ENCODE measurements at places on chromosomes 6 and 20.

DNA sequence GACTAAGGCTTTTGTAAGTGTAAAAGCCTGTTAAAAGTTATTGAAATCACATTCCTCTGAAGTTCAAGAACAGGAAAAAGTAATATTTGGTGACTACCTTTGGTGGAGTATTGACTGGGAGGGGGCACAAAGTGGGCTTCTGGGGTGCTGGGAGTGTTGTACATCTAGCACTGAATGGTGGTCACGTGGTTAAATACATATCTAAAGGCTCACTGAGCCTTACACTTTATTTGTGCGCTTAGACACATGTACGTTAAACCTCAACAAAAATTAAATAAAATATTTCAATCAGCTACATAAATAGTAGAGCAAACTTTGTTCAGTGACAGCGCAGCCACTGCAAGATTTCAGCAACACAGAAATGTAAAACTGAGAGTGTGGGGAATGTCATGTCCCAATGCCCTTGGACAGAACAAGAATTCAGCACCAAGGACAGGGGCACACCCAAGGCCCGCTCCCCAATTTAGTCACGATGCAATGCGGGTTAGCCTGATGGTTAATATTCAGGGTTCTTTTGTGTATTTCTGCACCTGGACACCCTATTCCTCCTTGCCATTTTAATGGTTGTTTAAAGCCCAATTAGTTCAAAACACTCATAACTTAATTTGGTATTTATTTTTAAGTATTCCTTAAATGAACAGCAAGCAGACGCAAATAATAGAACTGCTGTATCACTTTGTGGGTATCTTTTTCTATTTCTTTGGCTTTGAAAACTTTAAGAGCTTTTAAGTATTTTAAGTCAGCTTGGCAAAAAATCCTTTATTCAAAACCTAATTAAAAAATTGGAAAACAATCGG lies 37.4 kb downstream of the ANGPT4 start:
- DNase-seq: no peak

DNA sequence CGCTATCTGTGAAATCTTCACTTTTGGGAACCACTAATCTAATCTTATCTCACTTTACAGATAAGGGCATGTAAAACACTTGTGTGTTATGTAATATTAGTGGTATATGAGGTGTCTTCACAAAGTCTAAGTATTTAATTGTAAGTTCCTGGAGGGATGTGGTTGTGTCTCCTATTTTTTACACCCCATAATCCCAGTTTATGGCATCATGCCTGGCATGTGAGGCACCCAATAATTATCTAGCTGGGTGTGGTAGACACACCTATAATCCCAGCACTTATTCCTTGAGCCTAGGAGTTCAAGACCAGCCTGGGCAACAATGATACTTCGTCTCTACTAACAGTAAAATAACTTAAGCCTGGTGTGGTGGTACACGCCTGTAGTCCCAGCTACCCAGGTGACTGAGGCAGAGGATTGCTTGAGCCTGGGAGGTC lies 16.5 kb upstream of the TBCC start:
- DNase-seq: no peak

DNA sequence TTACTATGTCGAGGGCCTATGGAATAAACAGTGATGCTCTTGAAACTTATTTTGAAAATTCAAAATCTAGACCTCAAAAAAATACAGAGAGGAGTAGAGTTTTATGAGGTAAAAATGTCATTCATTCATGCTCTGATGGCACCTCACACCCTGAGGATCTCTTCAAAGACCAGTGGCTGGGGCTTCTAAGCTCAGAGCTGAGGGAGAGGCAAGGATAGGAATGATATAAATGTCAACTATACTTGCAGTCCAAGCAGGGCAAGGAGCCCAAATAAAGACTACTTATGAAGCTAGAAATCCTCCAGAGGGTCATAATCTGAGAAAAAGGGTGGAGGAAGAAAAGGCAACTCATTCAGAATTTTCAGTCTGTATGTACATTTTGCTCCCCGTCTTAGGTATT lies 136.7 kb upstream of the CARMIL1 start:
- no peak for DNase-seq

DNA sequence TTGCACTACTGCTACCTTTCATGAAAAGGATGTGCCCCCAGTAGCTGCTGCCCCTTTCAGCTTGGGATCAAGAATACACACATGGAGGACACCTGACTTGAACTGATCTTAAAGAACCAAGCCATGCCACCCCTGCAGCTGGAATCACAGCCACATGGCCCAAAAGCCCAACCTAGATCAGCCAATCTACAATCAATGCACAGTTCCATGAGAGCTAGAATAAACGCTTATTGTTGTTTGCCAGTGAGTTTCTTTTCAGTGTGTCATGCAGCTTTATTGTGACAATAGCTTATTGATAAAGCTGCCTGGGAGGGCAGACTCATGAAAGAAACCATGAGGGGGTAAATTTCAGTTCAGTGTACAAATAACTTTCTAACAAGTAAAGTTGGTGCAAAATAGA lies 397.7 kb downstream of the PTPRT start:
- no peak for DNase-seq

GRCh38 chr20:10902576-10903282 lies 228.9 kb upstream of the JAG1 start:
- DNase-seq: no peak

GRCh38 chr6:89199579-89199978 lies 17.6 kb downstream of the GABRR1 start:
- no peak for DNase-seq

DNA sequence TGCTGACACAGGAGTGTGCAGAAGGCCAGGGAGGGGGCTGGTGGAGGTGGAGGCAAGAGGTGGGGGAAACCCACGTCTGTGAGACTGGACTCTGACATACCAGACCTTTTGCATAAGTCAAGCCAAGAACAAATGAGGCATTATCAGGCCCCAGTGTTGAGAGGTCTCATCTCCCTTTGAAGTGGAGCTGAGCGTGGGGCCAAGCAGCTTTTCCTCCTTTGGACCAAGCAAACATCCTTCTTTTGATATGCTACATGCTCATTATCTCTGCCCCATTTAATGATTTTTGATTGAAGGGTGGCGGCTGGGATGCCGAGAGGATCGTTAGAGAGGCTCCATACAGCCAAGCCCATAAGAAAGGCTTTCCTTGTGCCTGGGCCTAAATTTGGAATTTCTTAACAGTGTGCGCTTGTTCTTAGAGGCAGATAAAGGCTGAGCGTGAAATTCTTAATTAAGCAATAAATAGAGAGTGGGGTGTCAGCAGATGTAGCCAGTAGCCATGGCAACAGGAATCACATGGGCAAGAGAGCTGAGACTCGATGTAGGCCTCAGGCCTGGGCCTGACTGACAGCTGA lies 244.5 kb downstream of the PKHD1 start:
- DNase-seq: no peak

- no peak for DNase-seq
These were observed 55.7 kb upstream of the NOP56 start for GRCh38 chr20:2596673-2597279.

DNA sequence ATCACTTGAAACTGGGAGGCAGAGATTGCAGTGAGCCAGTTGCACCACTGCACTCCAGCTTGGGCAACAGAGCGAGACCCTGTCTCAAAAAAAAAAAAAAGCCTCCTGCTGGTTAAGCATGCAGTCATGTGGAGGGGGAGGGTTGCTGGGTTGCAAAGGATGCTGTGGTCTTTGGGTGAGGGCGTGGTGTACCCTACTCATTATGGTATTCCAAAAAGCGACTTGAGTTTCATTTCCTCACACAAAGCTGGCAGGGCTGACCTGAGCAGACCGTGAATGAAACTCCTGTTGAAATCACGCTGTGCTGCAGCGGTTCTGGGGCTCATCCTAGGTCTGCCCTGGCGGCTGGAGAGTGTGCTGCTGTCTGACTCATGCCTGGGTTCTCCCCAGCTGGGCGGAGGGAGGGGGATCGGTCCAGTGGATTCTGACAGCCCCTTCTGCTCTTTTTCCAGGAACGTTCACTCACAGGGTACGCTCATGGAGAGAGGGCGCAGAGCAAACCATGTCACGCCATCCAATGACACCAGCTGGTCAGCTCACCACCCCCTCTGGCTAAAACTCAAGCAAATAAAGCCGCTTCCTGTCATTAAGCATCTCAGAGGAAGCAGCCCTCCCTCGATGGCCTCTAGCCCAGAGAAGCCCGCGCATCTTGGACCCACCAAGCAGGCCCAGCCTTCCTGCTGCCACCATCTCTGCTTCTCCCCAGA lies 166.2 kb downstream of the SCML4 start:
- DNase-seq: no peak

GRCh38 chr20:8946036-8946940 lies 122.6 kb upstream of the PLCB4 start:
- no peak for DNase-seq

DNA sequence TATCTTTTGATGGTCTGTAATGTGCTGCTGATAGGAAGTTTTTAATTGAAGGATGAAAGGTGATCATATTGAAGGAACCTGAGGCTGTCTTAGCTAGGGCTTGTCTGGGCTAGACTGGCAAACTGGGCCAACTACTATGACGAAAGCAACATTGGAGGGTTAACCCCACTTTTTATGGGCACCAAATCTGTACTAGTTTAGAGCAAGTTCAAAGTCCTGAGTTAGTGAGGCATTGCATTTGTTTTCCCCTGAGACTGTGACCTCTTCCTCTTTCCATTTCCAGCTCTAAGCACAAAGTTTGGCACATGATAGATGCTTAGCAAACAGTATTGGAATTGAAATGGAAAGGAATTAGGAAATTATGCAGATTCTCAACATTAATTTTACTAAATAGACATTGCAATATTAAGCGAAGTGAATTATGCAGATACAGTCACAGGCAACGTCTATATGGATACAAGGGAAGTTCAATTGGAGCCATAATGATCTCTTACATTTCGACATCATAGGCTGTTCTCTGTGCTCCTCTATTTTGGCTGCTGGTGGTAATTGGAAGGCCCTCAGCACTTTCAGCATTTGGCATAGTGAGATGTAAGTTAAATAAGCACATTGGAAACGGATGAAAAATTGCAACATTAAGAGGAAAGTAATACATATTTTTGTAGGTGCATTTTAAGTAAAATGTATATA lies 22.2 kb downstream of the CEP57L1 start:
- DNase-seq: peak; percentile 26

- DNase-seq: no peak
These were observed 16.5 kb downstream of the SNAI1 start for GRCh38 chr20:49999329-49999728.

GRCh38 chr6:125154118-125154760 lies 666 bp downstream of the TPD52L1 start:
- DNase-seq: no peak

DNA sequence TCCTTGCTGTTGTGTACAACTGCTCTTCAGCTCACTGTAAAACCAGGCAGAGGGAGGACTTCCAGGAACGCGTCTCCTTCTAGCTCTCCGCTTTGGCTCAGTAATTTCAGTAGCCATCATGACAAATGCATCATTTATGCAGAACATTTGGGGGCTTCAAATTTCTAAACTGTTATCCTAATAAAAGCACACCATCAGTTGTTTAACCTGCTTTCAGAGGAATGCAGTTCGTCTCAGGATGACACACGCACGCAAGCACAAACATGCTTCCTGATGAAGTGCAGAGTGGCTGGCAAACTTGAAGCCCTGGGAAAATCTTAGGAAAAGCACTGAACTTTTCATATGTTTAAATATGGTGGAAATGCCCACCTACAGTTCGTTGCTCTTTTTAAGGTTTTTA lies 24.4 kb downstream of the SLC22A23 start:
- DNase-seq: no peak

DNA sequence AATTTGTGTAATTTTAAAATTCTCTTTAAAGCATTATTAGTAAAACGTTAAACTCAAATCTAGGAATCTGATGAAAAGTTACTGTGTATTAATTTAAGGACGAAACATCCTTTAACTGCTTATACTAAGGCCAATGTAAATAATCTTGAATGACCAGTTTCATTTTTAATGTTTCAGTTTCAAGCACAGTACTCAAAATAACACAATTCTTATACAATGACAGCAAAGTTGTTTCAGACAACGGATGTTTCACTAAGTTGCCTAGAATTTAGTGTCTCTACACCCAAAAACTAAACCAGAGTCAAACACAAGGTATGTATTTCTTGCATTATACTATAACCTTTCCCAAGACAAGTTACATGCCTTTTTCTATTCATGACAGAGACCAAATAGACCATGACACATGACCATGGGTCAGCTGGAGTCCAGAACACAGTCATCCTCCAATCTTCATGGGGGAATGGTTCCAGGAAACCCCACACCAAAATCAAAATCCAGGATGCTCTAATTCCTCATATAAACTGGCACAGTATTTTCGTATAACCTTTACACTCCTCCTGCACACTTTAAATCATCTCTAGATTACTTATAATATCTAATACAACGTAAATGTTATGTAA lies 7.7 kb downstream of the PHIP start:
- no peak for DNase-seq

- no peak for DNase-seq
These were observed 13.9 kb downstream of the DEF6 start for GRCh38 chr6:35311390-35312075.

DNA sequence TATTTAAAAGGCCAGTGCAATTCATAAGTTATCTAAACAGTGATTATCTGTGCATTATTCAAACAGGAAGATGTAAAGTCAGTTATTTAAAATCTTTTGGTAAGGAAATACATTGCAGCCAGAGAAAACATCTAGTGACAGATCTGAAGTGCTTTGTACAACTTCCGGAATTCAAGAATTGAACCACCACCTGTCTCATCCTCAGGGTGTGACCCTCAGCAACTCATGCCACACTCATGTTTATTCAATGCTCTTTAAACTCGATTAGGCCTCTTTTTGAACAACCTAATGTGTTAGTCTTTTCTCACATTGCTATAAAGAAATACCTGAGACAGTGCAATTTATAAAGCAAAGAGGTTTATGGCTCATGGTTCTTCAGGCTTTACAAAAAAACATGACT lies 62.6 kb upstream of the GGTLC1 start:
- no peak for DNase-seq

- no peak for DNase-seq
These were observed 390.6 kb upstream of the PLCB4 start for GRCh38 chr20:8678098-8678776.
